ENCODE measurements at places on chromosomes 3 and 15.

- DNase-seq: peak; percentile 22
Observed at GRCh38 chr3:154214306-154214705, 93.1 kb downstream of the ARHGEF26 start.

DNA sequence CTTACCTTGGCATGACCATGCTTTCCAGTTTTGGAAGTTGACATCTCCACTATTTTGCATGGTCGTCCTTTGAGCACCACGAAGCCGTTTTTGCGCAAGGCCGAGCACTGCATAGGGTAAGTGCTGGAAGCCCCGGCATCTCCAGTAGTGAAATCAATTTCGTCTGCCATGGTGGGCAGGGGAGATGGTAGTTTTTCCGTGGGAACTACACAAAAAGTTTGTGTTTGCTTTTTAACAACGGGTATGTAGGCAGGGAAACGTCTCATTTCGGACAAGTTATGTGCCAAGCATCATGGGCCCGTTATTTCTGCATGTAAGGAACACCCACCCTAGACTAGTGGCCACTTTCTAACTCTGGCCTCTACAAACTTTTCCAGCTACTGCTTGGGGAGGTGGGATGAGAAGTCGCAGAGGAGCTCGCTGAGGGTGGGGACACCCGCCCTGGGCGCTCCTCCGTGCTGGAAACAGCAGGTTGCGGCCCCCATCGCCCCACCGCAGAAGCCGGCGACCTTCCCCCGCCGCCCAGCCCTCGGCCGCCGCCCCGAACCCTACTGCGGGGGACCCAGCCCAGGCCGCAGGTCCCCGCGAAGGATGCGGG lies 701 bp downstream of the EIF5A2 start:
- DNase-seq: peak; percentile 8

GRCh38 chr15:31367021-31367729 lies 40.5 kb downstream of the KLF13 start:
- DNase-seq: no peak

GRCh38 chr3:111592936-111593335 lies 2.2 kb downstream of the ZBED2 start:
- no peak for DNase-seq

DNA sequence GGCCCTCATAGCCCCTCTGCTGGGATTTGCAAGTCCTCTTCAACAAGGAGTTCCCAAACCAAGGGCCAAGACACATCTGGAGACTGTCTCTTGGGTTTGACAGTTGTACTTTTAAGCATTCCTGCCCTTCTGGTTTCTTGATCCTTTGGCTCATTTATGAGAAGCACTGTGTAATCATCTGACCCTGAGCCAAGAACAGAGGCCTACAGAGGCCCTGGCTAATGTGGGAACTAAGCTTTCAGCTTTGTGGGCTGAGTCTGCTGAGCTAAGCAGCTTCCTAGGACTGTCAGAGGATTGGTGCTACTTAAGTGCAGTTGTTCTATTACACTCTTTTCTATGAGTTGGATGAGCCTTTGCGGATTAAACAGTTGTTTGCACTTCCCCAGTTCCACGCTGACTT lies 178.3 kb downstream of the KBTBD8 start:
- DNase-seq: no peak

GRCh38 chr3:14467814-14468620 lies 65.6 kb downstream of the SLC6A6 start:
- DNase-seq: peak; percentile 82

DNA sequence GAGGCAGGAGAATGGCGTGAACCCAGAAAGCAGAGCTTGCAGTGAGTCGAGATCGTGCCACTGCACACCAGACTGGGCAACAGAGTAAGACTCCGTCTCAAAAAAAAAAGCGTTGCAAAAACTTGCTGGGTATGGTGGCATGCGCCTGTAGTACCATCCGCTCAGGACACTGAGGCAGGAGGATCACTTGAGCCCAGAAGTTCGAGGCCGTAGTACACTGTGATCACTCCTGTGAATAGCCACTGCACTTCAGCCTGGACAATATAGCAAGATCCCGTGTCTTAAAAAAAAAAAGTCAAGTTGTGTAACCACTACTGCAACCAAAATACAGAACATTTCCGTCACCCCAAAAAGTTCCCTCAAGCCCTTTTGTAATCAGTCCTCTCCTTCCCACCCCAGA lies 1.5 kb downstream of the ARPC4 start:
- no peak for DNase-seq

- DNase-seq: no peak
Observed at GRCh38 chr3:197505796-197506548, 49.8 kb downstream of the BDH1 start.

DNA sequence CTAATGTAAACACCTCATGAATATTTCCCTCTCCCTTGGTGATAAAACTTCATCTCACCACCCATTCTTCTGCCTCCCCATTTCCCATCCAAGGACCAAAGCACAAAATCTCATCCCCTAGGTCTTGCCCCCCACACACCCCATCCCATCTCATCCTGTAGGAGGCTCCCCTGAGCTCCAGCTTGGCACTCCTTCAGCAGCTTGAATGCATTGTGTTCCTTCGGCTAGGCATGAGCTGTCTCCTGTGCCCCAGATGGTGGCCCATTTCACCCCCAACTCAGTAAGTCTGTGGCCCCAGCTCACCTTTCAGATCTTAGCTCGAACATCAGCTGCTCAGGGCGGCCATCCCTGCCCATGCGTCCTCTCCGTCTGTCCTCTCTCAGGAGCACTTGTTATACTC lies 203.6 kb upstream of the NR2F2 start:
- no peak for DNase-seq

DNA sequence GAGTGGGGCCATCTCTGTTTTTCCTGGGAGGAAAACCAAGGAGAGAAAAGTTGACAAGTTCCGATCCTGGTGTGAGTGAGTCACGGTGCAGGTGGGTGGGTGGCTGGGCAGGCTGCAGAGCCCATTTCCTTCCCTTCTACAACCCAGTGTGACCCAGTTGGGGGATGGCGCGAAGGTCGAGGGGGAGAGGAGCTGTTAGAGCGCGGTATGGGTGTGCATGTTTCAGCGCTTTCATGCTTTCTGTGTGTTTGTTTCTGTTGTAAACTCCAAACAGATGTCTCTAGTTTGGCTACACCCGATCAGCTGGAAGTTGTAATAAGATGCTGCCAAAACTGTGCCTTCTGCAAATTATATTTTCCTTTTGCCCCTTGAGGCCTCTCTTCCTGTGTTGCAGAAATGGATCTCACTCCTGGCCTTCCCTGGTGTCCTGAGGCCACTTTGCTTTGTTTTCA lies 3.8 kb downstream of the FAM43A start:
- DNase-seq: peak; percentile 59

DNA sequence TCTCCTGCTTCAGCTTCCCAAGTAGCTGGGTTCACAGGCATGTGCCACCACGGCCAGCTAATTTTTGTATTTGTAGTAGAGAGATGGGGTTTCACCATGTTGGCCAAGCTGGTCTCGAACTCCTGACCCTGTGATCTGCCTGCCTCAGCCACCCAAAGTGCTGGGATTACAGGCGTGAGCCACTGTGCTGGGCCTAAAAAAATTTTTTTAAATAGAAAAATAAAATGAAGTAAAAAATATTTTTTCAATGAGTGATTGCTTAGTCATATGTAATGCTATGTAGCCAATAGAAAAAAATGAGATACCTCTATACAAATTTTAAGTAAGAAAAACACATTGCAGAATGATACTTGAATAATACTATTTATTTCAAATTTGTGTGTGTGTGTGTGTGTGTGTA lies 27.9 kb upstream of the SLC30A4 start:
- peak; percentile 39 for DNase-seq

GRCh38 chr15:74315626-74316025 lies 51.8 kb downstream of the CYP11A1 start:
- no peak for DNase-seq

GRCh38 chr15:29693225-29693624 lies 129.0 kb downstream of the TJP1 start:
- DNase-seq: no peak

DNA sequence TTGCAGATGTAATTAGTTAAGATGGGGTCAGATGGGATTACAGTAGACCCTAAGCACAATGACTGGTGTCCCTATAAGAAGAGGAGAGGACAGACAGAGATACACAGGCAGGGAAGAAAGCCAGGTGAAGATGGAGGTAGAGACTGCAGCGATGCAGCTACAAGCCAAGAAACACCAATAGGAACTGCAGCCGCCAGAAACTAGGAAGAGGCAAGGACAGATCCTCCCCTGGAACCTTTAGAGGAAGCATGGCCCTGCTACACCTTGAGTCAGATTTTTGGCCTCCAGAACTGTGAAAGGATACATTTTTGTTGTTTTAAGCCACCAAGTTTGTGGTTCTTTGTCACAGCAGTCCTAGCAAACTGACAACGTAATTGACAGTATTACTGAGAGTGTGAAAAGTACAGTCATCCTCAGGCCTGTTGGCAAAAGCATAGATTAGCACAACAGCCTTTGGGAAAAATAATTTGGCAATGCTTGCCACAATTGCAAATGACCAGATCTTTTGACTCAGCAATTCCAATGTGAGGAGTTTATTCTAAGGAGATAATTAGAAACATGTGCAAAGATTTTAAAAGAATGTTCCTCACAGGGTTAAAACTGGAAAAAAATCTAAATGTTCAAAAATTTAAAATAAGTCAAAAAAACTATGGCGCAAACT lies 82.6 kb upstream of the TJP1 start:
- DNase-seq: peak; percentile 38

GRCh38 chr3:22045882-22046281 lies 294.9 kb upstream of the ZNF385D start:
- no peak for DNase-seq

GRCh38 chr15:93983526-93983925 lies 247.8 kb upstream of the MCTP2 start:
- no peak for DNase-seq

GRCh38 chr15:36347272-36347858 lies 232.1 kb upstream of the CDIN1 start:
- DNase-seq: no peak

DNA sequence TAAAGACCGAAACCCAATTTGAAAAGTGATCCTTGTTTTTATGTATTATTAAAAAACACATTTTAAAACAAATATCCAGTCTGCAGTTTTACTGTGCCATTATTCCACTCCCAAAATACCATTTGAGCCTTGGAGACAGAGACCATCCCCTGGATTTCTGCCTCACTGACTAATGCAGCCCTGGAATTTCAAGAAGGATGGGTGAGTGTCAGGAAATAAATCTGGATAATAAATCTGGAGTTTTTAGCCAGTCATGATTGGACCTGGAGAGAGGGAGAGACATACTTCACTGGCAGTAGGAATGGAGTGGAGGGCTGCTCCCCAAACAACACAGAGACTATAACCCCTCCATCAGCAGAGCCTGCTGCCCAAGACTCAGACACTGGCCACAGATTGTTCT lies 123.3 kb downstream of the MYLK start:
- DNase-seq: no peak

GRCh38 chr3:66418475-66418931 lies 82.3 kb downstream of the LRIG1 start:
- no peak for DNase-seq

DNA sequence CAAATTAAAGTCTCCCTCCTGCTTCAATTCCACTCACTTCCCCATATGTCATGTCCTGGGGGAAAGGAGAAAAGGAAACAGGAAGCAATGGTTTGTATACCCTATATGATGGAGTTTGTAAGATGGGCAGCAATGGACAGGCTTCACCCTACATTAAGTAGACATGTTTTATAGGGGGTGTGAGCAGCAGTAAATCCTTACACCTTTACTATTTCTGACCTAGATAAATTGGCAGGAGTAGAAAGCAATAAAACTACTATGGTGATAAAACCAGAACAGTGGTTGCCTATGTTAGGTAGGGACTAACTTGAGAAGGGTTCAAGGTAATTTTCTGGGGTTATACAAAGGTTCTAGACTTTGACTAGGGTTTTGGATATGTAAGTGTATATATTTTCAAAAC lies 301.7 kb downstream of the GBE1 start:
- DNase-seq: no peak

- DNase-seq: no peak
Observed at GRCh38 chr3:76912841-76913383, 127.0 kb upstream of the ROBO2 start.

DNA sequence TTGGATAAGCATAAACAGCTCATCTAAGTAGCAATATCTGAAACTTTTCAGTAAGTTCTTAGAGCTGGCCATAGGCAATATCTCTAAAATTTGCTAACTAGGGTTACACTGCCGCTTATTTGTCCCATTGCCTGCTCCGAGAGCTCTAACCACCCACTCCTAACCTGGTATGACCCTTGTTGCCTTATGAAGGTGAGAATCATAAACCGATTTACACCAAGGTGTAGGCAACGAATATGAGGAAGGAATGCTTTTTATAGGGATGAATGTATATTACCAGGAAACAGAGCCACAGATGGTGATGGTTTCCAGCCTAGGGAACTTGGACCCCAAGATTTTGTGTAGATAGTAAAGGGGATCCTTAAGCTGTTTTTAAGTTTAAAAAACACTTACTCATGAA lies 440.9 kb downstream of the PDCD6IP start:
- no peak for DNase-seq

GRCh38 chr3:117322866-117323265 lies 613.3 kb downstream of the TUSC7 start:
- peak; percentile 18 for DNase-seq

GRCh38 chr3:132242790-132243189 lies 74.4 kb upstream of the ACP3 start:
- DNase-seq: no peak

DNA sequence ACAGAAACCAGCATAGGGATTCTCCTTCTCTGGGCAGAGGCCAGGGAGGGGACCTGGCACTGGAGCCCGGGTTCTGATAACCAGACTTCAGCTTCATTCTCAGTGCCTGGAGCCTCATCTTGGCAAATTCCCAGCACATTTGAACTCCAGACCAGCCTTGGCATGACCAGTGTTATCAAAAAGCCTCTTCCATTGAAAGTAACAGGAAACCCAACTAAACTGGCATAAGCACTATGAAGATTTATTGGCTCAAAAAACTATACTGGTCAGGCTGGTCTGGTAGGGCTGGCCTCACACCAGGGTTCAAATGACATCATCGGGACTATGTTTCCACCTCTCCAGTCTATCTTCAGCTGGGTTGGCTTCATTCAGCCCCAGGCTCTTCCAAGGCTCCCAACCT lies 48.1 kb upstream of the THUMPD3 start:
- no peak for DNase-seq

All from GM03348 (cell line).